ENCODE measurements at places on chromosomes 7 and 10. TPM values are rescaled to one million over a fixed set of nuclear protein-coding genes. Genes with fewer than 3 reads are reported as not detected.

The AKR1C4 gene
- 0.63 TPM for total RNA-seq

The C10orf62 gene
- 108 TPM for total RNA-seq

The AGMO gene
- 52.8 TPM for total RNA-seq

The EPO gene
- 0.93 TPM for total RNA-seq

The LIPN gene
- total RNA-seq, result not detected

The MYH16 gene
- 2.0 TPM for total RNA-seq

All from testis (tissue), 5 donors.